ENCODE measurements at places on chromosomes 2 and 18. TPM values are rescaled to one million over a fixed set of nuclear protein-coding genes. Genes with fewer than 3 reads are reported as not detected.
A peak's percentile ranks its signal among the peaks of the same experiment; 100 is the strongest.

- DNase-seq, result no peak
Measured at GRCh38 chr2:9565436-9566153, 10.0 kb upstream of the ADAM17 start.

DNA sequence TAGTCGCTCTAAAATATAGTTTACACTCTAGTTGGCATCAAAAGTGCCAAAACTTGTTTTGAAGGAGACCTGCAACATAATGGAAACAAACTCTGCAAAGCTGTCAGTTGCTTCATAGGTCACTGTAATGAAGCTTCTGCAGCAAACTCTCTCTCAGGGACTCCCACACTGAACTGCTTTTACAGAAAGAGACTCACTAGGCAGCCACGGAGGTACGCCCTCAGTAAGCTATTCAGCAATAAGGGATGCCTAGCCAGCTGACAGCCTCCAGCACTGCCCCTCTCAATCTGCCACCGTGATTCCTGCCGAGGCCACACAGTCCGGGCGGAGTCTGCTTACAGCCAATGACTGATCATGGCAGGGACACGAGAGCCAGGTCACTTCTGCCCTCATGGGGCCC lies 51.1 kb downstream of the COLEC12 start:
- DNase-seq, result no peak

DNA sequence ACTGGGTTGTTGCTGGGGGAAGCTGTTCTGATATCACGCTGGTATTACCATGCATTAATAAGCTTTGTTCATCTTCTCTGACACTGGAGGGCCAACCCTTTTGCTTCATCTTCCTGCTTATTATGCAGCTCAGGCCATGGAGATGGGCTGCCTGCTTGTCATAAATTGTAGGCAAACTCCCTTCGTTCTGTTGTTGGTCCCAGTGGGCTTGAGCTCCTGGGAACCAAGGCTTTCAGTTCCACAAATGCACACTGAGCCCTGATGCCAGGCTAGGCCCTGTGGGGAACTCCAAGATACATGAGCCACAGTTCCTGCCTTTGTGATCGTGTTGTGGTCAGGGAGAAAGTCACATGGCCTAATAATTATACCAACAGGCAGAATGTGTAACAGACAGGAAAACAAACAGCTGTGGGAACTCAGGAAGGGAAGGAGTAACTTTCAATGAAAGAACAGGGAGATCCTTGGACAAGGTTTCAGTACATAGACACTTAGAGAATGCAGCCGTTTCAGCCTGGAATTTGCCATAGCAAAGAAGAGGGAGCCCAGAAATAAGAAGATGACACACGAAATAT lies 49.0 kb upstream of the BCL2L11 start:
- DNase-seq, result no peak

ZNF396 gene
- total RNA-seq, result 1.4 TPM

GEN1 gene
- 11.3 TPM for total RNA-seq

- DNase-seq, result no peak
Measured at GRCh38 chr2:84442888-84443287, 16.2 kb downstream of the SUCLG1 start.

DNA sequence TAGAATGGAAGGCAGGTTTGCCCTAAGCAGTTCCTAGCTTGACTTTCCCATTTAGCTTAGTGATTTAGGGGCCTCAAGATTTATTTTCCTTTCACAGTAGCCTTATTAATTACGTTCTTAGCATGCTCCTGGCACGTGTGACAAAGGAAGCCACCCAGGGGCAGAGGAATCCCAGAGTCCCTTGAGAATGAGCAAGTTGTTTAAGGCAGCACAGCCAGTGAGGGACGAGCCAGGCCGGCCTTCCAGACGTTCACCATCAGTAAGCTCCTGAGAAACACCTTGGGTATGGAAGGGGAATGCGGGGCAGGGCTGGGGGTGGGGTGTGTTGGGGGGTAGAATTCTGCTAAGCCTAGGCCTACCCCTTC lies 76.3 kb downstream of the SOWAHC start:
- no peak for DNase-seq

DNA sequence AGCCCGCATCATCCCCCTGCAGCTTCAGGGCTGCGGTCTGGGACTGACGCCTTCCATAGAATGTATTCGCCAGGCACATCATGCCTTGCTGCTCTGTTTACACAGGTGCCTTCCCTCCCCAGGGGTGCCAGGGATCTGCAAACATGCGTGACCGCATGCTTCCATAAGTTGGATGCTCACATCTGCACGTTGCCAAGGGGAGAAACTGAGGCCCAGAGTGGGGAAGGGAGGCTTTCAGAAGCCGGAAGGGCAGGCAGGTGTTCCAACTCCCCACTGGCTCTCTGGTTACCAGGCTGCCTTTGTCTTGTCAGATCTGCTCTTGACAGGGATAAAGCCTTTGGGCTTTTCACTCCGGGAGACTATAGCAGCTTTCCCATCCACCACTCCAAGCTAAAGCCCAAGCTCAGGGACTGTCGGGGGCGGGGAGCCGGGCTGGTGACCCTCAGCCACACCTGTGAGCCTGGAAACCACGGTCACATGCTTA lies 125.8 kb upstream of the TNP1 start:
- DNase-seq, result peak; percentile 48

DNA sequence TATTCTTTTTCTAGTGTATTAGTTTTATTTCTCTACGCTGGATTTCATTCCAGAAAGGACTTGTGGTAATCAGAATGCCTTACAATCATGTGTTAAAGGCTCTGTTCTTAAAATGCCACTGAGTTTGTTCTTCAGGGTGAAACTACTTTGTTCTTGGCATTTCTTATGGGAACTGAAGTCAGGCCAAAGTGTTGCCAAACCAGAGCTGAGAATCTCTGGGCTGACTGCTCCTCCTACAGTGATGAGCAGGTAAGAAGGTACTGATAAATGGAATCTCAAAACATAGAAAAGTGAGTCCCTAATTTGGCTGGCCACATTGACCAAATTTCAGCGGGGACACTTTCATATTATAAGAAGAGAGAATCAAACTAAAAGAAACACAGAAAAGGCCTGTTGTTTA lies 55.1 kb upstream of the ZNF397 start:
- no peak for DNase-seq

DNA sequence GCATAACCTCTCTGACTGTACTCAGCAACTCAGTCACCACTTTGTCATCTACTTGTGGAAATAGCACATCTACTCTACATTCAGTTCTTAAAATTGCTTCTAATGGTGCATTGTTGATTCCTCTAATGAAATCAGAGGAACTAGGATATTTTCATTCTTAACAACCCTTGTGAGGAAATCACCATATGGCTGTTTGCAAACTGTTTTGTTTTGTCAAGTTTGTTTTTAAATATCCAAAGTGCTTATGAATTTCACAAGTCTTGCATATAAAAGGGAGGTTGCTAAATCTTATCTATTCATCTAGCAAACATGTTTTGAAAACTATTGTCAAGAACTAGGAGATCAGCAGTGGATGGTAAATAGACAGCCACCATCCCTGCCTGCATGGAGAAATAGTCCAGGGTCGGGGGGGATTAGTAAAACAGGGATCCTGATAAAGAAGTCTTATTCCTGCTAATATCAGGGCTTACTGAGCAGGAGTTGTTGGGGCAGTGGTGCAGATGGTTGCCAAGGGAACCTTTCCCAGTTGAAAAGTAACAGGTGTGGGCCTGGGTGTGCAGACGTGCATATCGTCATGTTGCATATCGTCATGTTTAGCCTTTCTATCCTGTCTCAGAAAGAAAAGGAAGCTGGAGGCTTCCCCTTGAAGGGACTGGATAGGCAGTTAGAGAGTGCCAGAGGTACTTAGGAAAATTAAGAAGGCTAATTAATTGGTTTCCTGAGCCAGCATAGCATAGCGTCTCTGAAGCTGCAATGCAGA lies 7.5 kb upstream of the MYO3B start:
- no peak for DNase-seq

DNA sequence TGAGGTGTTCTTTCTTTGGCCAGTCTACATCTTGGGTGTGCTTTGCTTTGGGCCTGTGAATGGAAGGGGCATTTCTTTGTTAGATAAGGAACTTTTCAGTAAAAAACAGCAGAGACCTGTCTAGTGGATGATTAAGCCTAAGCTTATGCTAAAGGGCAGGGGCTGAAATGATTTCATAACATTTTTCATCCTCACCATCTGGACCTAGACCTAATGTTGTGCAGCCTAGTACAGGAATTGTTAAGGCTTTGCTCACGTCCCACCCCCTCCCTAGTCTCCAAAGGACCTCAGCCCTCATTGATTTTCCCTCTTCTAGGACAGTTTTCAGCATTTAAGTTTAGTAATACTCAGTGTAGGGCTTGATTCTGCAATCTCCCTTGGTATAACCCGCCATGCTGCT lies 111.8 kb downstream of the PRKCE start:
- no peak for DNase-seq

DNA sequence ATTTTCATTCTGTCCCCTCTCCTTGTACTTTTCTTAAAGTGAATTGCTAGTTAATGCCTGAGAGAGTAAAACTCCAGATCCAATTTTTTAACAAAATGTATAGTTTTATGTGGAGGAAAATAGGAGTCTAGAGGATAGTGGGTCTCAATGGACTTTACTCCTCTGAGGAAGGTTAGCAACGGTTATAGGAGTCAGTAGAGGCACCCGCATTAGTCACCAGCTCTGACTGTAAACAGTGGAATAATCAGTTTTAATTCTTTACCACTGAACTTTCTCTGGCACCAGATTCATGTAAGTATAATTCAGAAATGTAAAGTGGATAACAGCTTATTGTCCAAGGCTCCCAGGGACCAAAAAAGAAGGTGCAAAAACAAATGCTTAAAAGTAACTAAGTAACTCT lies 38.7 kb upstream of the HNMT start:
- DNase-seq, result no peak

DNA sequence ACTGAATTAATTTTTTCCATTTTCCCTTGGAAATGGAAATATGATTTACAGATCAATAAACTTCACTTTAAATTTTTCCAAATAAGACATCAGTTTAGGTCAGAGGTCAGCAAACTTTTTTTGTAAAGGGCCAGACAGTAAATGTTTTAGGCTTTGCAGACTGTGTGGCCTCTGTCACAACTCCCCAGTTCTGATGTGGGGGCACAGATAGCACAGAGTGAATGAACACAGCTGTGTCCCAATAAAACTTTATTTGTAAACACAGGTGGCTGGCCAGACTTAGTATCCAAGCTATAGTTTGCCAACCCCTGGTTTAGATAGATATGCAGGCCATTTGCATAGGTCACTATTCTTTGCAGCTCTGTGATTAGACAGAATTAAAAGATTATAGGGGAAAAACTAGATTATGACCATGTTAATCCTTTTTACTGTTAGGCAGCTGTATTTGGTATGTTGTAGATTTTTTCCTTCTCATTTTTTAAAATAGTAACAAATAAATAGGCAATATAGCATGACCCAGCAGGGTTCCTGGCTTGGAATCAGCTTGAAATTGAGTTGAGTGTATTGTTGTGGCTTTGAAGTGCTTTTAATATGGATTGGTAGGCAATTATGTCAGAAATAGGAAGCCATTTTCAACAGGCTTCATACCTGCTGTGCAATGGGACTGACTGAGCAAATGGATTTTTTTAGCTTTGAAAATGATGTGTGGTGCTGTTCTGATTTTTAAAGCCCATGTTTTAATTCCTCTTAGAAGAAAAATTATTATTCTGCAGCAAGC lies 59.7 kb downstream of the WDSUB1 start:
- no peak for DNase-seq

DNA sequence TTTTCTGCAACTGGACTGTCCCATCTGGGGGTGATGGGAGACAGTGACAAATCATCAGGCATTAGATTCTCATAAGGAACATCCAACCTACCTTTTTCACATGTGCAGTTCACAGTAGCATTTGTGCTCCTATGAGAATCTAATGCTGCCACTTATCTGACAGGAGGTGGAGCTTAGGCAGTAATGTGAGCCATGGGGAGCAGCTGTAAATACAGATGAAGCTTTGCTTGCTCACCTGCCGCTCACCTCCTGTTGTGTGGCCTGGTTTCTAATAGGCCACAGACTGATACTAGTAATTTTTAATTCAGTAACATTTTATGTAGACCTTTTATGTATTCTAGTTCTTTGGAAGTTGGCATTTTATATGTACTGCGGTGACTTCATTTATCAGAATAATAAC lies 180.1 kb upstream of the SPOPL start:
- no peak for DNase-seq

GRCh38 chr2:143946436-143947391 lies 573.2 kb downstream of the ZEB2 start:
- DNase-seq, result no peak

GRCh38 chr18:60469387-60470100 lies 97.0 kb upstream of the MC4R start:
- no peak for DNase-seq

GRCh38 chr18:79577451-79578395 lies 101.9 kb upstream of the CTDP1 start:
- no peak for DNase-seq

GRCh38 chr2:56749152-56749752 lies 565.5 kb downstream of the CCDC85A start:
- no peak for DNase-seq

- DNase-seq, result no peak
Measured at GRCh38 chr2:240960971-240961876, 37.2 kb upstream of the SNED1 start.

GRCh38 chr2:158034198-158034866 lies 67.3 kb upstream of the UPP2 start:
- peak; percentile 58 for DNase-seq

SH3RF3 gene
- 1.0 TPM for total RNA-seq

BOLL gene
- not detected for total RNA-seq

DNA sequence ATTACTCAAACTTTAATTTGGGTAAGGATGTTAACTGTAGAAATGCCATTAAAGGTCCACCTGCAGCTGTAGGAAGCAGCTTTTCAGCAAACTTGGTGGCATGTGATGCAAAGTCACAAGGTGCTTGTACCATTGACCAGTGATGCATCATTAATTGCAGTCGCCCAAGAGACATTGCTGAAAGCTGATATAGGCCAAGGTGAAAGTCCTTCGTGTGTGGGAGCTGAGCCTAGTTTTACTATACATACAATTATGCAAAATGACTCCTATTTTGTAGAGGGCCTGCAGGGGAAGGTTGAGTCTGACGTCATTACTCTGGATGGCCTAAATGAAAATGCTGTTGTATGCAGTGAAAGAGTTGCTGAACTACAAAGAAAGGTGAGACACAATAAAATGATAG lies 40.5 kb downstream of the ALMS1 start:
- DNase-seq, result no peak

RALB gene
- total RNA-seq, result 13.5 TPM

DNA sequence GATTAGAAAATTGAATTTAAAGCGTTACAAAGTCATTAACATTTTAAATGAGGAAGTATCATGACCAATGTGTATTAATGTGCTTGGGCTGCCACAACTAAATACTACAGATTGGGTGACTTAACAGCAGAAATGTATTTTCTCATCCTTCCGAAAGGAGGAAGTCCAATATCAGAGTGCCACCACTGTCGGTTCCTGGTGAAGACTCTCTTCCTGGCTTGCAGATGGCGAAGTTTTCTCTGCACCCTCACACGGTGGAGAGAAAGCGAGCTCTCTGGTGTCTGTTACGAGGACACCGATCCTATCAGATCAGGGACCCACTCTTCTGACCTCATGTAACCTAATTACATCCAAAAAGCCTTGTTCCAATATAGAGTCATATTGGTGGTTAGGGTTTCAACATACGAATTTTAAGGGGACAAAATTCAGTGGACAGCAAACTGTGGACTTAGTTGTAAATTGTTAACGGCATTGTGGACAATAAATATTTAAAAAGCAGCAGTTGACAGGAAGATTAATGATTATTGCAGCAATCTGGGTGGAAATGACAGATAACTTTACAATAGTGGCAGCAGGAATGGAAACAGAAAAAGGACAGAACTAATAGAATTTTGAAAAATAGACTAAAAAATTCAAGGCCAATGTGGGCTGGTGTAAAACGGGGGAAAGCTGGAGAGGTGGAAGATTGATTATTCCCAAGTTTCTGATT lies 35.1 kb upstream of the CYRIA start:
- DNase-seq, result no peak

PLGLB2 gene
- not detected for total RNA-seq

- no peak for DNase-seq
Measured at GRCh38 chr2:119451336-119452050, 19.8 kb downstream of the TMEM37 start.

CYP27A1 gene
- 14.3 TPM for total RNA-seq
